Skeletal muscle tissue (tissue), 5 donors: ENCODE measurements at places on chromosomes 1 and 21. TPM values are rescaled to one million over a fixed set of nuclear protein-coding genes. Genes with fewer than 3 reads are reported as not detected.

The CD52 gene
- total RNA-seq, result not detected

The IVL gene
- not detected for total RNA-seq

The RGS16 gene
- total RNA-seq, result 7.8 TPM

The SIPA1L2 gene
- total RNA-seq, result 53.2 TPM

The C1orf56 gene
- 1.6 TPM for total RNA-seq
